ENCODE measurements at places on chromosomes 3 and 15. TPM values are rescaled to one million over a fixed set of nuclear protein-coding genes. Genes with fewer than 3 reads are reported as not detected.
A peak's percentile ranks its signal among the peaks of the same experiment; 100 is the strongest.

DNA sequence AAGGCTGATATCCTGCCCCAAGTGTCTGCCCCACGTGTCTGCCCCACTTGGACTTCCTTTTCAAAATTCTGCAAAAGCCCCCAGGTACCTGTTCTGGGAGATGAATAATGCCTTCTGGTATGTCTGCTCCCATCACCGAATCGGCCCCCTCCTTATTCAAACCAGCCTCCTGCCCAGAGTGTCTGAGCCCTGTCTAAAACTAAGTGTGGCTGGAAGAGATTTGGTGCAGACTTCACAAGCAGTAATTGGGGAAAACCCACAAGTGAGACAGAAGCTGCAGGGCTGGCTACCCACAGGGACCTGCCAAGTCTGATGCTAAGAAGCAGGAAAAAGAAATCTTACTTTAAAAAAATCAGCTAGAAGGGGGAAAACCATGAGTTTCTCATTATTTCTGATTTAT, 85.1 kb downstream of the DUT start:
- no peak for DNase-seq

DNA sequence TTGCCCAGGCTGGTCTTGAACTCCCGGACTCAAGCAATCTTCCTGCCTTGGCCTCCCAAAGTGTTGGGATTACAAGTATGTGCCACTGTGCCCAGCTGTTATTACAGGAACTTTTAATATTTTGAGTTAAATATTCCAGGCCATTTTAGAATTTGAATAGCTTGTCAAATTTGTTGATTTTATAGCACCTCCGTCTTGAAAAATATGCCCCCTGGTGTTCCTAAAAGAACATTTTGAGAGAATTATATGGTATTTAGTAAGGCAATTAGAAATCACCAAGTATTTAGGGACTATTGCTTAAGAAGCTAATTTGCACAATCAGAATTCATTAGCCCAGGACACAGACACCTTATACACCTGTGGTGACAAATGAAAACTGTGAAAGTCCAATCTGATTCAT, 23.7 kb downstream of the PDE8A start:
- DNase-seq: no peak

TMEM45A gene
- total RNA-seq: 43.6 TPM

GRCh38 chr3:141487521-141488252, 860 bp downstream of the RASA2 start:
- peak; percentile 30 for DNase-seq

GRCh38 chr15:99562238-99562637, 3.5 kb upstream of the MEF2A start:
- no peak for DNase-seq

- DNase-seq: no peak
These were observed 42.6 kb downstream of the POLG start for GRCh38 chr15:89291934-89292438.

KNG1 gene
- total RNA-seq: not detected

GRCh38 chr3:79085171-79085570, 682.6 kb downstream of the ROBO1 start:
- no peak for DNase-seq

DNA sequence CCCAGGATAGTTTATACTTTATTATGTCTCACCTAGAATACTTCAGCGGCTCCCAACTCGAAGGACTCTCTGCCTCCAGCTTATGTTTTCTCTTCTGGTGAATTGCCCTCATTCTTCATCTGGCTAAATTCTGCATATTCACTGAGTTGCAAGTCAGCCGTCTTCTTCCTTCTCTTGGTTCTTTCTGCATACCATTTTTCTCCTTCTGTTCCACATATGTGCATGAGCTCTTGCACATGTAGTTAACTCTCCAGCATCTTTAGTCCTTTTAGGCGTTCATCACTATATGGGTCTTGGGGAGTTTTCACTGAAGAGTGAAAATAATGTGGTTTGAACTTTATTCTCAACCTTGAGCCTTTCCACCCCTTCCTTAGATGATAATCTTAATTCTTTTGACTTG, 70.1 kb downstream of the AP4E1 start:
- DNase-seq: no peak

DNA sequence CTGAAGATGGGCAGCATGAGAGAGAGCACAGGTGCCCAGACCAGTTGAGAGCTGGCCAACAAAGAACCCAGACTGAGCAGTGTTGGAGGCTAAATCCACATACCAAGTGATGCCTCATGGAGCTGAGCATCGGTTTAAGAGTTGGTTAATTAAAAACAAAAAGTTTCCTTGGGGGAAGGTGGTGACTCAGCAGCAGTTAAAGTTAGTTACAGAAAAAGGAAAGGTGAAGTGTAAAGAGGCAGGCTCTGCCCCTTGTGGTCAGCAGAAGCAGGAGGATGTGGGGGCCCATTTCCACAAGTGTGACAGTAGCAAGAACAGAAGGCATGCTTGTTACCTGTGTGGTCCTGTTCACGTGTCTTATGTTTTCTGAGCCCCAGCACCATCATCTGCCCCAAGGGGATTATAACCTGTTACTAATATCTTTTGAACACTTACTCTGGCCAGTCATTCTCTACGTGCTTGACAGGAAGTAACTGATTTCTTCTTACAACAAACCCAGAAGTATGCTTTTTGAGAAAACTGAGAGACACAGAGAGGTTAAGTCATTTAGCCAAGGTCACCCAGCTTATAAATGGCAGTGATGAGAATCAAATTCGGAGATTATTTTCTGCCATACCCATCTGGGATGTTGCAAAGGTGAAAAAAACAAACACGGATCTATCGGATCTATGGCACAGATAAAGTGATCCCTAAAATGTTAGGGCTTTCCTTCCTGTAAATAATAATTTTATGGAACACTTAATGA, 91.0 kb downstream of the EPHB1 start:
- peak; percentile 53 for DNase-seq

DNA sequence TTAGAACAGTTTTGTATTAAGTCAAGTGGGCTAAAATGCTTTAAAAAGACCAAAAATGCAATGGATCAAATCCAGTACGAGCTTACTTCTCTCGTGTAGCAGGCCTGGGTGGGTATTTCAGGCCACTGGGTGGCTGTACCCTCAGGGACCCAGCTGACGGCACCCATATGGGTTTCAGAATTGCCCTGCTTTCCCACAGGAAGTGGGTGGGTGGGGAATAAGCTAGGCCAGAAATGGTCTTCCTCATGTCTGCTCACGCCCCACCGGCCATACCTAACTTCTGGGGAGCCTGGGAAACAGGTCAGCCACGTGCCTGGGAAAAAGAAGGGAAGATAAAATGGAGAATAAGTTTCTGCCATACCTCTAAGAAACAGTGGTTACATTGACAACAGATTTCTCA, 20.3 kb downstream of the GPR160 start:
- no peak for DNase-seq

DNA sequence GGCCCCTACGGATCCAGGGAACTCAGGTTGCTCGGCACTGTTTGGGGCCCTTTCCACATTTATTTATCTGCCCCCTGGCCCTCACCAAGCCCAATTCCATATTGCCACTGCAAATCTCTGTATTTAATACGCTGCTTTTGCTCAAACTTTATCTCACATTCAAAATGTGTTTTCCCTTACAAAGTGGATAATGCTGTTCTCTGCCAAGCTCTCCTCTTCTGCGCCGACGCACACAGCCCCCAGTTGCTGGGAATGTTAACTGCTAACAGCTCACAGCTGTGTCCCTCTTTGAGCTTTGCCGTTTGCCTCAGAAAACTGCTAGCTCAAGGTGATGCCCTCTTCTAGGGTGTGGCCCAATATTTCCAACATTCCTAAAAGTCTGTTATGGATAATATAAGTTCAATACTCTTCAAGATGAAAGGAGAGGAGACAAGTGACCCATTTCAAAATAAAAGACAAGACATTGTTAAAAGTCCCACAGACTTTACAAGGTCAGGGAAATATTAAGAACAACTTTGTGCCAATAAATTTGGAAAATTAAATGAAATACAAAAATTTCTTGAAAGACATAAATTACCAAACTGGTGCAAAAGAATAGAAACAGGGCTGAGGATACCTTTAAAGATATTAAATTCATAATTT, 12.6 kb upstream of the FBN1 start:
- no peak for DNase-seq

DNA sequence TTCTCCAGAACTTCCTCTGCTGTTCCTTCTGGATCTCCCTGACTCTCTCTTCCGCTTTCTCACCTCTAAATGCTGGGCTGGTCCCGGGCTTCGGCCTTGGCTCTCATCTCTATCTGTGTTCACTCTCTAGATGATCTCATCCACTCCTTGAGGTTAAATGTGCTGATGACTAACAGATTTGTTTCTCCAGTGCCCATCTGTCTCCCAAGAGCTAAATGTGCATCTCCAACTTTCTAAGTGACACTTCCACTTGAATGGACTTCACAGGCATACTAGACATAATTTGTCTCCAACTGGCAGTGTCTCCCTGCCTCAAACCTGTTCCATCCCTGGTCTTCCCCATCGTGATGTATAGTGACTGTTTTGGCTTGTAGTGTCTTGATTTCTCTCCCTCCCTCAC, 95.3 kb downstream of the ITPR1 start:
- peak; percentile 69 for DNase-seq

Measured in HFFc6 (cell line).